Left renal pelvis (tissue), 4 donors: ENCODE measurements at places on chromosomes 1 and 21.

DNA sequence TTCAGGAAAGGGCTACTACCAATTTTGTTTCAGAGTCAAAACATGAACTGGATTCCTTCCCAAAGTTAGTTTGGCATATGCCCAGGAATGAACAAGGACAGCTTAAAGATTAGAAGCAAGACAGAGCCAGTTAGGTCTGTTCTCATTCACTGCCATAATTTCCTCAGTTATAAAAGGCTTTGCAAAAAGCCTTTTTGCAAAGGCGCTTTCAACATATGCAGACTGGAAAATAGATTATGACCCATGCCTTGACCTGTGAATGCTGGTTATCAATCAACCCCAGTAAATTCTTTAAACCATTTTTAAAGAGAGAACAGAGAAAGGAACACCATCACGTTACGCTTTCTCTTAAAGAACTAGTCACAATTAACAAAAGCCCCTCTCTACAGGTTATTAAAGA, 1.7 kb upstream of the FRRS1 start:
- DNase-seq: no peak

- DNase-seq: no peak
Observed at GRCh38 chr1:25169610-25170009, 62.7 kb downstream of the SYF2 start.

DNA sequence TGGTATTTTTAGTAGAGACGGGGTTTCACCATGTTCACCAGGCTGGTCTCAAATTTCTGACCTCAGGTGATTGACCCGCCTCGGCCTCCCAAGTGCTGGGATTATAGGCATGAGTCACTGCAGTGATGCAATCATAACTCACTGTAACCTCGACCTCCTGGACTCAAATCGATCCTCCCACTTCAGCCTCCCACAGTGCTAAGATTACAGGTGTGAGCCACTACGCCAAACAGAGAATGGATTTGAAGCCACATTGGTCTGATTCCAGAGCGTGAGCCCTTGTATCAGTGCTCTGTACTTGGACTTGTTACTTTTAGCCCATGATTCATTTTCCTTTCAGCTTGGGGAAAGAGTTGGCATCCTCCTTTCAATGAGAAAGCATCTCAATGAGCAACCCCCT, 14.9 kb upstream of the ZNF683 start:
- DNase-seq: no peak

GRCh38 chr1:247421074-247421473, 5.1 kb downstream of the NLRP3 start:
- no peak for DNase-seq

- no peak for DNase-seq
Observed at GRCh38 chr1:152983234-152983633, 647 bp upstream of the SPRR1A start.

GRCh38 chr1:53781654-53782053, 42.7 kb upstream of the GLIS1 start:
- no peak for DNase-seq

DNA sequence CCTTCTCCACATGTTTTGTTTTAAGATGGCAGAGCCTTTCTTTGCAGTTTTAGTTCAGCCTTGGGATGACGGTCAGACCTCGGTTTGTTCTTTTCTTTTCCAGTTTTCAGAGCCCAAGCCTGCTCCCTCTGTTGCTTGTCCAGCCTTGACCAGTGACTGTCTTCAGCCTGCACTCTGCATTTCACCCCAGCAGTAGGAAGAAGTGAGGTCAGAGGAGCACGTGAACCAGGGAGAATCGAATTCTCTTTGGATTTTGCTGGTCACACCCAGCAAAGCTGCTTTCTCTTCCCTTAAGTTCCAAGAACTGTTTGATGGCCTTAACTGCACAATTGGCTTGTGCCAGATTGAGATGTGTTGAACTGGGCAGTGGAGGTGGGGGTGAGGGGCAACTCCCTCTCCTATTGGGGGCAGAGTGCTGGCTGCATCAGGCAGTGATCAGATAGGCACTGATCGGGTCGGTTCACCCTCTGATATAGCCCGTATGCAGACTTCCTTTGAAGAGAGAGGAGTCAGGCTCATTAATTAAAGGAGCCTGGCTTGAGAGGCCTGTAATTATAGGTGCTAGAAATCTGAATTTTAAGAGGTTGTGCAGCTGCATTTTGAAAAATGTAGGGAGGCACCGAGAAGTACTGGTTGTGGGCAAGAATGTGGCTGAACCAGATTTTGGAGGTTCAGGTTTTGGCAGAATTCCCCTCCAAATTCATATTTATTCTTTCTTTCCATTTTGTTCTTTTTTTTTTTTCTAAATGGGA, 42.4 kb downstream of the PEX14 start:
- no peak for DNase-seq

GRCh38 chr1:159009287-159009686, 420 bp upstream of the IFI16 start:
- DNase-seq: no peak

GRCh38 chr1:29964718-29965533, 728.6 kb downstream of the PTPRU start:
- DNase-seq: no peak

DNA sequence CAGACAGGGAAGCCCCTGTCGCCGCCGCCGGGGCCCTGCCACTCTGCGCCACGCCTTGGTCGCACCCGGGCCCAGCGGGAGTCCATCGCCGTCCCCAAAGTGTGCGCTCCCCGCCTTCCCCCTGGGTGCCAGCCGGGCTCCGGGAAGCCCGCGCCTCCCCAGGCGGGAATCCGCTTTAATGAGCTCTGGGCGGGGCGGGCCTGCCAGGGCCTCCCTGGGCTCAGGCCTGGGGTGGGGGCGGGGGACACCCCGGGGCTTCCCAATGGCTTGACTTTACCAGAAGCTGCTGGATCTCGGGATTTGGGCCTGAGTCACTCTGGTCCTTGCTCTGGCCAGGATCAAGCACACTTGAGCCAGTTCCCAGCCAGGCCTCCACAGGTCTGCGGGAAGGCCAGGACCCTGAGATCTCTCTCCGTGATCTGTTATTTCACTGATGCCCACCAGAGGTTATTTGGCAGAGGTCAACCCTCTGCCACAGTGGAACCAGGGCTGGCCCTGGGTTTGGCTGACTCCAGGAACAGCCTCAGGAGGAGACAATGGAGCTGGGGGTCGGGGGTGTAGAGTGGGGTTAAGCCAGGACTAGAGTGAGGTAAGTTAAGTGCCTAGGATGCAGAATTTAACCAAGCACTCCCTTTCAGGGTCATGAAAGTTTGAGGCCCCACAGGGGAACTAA, 178.4 kb upstream of the EDN2 start:
- no peak for DNase-seq
